Stimulated activated CD8-positive, alpha-beta memory T cell treated with anti-CD3 and anti-CD28 coated beads, Interleukin-4, amount 100 ng/mL, for 24 hours (primary cell): ENCODE measurements at places on chromosomes 12 and 14.

DNA sequence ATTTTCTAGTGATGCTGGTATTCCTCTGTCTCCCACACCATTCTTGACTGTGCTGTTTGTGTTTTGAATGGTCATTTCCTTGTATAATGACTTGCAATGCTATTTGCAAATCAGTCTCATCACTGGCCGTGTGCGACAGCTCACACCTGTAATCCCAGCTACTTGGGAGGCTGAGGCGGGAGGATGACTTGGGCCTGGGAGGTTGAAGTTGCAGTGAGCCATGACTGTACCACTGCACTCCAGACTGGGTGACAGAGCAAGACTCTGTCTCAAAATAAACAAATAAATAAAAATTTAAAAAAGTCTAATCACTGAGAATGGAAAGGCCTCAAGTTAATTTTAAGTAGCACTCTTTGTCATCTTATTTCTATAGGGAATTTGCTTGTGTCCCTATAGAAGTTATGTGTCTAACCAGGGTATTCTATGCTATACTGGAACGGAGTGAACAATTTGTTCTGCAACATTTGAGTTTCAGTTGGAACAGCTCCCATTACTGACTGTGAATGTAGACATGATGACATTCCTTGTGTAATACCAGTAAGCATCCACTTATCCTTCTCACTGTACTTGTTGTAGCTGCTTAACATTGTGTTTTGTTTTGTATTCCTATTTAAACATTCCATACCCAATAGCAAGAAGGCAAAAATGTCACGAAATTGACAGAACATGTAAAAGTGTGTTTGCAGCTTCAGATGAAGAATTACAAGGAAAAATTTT is 126.3 kb downstream of the MGST1 start:
- DNase-seq: no peak

DNA sequence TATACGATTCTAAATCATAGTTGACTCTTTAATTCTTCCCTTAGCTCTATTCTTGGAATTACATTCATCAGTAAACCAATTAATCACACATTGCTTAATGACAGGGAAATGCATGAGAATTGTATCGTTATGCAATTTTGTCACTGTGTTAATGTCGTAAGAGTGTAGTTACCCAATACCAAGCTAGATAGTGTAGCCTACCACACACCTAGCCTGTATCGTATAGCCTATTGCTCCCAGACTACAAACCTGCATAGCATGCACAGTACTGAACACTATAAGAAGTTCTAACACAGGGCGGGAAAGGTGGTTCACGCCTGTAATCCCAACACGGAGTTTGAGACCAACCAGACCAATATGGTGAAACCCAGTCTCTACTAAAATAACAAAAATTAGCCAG is 24.7 kb downstream of the HNRNPC start:
- no peak for DNase-seq

DNA sequence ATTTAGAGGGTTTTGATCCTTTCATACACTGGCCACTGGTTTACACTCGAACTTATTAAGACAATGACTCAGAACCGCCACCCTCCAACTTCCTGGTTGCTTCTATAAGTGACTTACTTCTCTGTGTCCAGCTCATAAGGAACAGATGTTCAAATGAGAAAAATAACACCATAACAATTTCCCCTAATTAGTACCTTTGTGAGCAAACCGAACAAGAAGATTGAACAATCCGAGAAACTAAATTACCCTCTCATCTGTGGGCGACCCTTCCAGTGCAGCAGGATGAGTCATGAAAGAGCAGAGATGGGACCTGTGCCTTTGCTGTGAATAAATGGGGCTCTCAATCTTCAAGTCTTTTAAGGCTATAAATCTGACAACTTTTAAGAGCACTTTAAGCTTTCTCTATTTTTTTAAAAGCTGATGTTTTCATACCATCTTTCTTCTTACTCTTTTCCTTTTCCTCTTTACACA is 146.8 kb upstream of the RASSF8 start:
- DNase-seq: no peak

- no peak for DNase-seq
These were observed 18.2 kb downstream of the DYNC1H1 start for GRCh38 chr14:101982621-101983020.

GRCh38 chr14:75648066-75648838 is 12.4 kb downstream of the ERG28 start:
- no peak for DNase-seq

DNA sequence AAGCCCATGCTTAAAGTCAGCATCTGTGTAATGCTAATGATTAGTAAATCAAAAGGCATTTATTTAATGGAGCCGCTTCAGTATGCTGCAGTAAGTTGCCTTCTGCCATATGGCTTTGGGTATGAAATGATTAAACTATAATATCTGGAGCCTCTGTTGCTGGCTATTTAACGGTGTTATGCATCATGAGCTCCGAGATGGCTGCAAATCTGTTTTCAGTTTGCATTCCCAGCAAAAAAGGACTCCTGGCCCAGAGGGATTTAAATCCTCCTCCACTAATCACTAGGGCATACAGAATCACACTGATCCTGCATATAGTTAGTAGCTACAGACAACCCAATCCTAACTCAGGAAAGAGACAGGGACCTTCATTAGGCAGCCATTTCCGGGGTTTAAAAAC is 171.5 kb upstream of the EEA1 start:
- no peak for DNase-seq

GRCh38 chr12:47711448-47711847 is 5.6 kb upstream of the RPAP3 start:
- DNase-seq: no peak

GRCh38 chr12:83559650-83560049 is 872.9 kb downstream of the TMTC2 start:
- no peak for DNase-seq

- DNase-seq: no peak
These were observed 8.2 kb downstream of the ZFC3H1 start for GRCh38 chr12:71655495-71655894.
